ENCODE measurements at places on chromosomes 3 and 15.

DNA sequence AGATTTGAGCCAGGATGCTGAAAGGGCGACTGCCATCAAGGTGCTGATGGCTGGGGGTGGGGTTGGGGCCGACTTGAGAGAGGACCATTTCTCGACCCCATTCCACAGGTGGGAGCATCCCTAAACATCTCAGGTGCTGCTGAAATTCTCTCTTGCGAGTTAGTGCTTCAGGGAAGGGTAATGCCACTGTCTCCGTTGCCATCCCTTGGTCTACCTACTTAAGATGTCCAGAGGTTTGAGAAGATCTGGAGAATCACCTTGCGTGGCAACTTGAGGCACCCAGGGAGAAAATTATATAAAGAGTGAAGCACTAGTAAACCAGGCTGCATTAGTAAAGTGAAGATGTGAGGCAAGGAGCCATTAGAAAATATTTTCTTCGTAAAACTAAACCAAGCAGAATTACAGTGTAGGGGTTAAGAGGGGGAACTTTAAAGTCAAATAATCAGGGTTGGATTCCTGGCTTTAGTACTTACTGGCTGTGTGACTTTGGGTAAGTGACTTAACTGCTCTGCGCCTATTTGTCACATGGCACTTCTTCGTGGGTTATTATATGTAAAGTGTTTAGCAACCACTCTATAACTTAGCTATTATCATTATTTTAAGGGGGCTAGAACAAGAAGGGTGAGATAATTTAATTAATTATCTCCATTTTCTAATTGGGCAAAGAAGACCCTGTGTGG lies 662 bp upstream of the RFTN1 start:
- no peak for DNase-seq

- peak; percentile 32 for DNase-seq
Observed at GRCh38 chr3:146067048-146067447, 93.9 kb downstream of the PLOD2 start.

- peak; percentile 20 for DNase-seq
Observed at GRCh38 chr3:171772427-171773056, 37.7 kb downstream of the PLD1 start.

GRCh38 chr3:46663591-46664135 lies 29.8 kb downstream of the ALS2CL start:
- no peak for DNase-seq

DNA sequence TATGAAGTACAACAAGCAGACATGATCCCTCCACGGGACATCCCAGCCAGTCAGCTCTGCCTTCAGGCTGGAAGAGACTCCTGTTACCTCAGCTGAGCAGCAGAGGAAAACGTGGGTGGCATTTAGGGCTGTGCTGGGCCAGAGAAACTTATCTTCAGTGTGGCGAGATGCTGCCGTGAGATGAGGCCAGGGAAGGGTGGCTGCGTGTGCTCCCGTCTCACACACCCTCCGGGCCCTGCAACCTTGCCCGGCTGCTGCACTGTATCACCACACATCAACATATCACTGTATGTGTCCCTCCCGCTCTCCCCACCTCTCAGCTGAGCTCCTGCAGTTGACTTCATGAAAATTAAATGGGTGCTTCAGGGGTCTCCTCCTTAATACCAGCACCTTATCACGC lies 23.4 kb downstream of the BMF start:
- no peak for DNase-seq

DNA sequence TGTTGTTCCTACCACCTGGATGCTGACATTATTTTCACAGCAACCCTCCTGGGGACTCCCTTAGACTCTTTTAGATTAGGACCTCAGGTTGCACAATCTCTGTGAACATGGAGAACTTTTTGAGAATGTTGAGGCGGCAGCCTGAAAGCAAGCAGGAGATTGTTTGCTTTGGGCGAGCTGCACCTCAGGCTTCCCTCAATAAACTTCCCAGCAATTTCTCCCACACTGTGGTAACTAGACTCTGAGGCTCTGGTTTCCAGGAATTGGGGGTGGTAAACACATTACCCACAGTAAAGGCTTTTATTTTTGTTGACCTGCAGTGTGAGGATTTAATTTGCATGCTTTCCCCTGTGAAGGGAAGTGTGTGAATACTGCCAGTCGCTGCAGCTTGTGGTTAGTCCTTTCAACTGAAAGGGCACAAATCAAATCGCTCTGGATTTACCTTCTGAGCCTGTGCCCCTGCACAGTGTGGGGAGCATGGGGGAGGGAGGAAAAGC lies 35.2 kb upstream of the SIAH2 start:
- DNase-seq, result no peak

DNA sequence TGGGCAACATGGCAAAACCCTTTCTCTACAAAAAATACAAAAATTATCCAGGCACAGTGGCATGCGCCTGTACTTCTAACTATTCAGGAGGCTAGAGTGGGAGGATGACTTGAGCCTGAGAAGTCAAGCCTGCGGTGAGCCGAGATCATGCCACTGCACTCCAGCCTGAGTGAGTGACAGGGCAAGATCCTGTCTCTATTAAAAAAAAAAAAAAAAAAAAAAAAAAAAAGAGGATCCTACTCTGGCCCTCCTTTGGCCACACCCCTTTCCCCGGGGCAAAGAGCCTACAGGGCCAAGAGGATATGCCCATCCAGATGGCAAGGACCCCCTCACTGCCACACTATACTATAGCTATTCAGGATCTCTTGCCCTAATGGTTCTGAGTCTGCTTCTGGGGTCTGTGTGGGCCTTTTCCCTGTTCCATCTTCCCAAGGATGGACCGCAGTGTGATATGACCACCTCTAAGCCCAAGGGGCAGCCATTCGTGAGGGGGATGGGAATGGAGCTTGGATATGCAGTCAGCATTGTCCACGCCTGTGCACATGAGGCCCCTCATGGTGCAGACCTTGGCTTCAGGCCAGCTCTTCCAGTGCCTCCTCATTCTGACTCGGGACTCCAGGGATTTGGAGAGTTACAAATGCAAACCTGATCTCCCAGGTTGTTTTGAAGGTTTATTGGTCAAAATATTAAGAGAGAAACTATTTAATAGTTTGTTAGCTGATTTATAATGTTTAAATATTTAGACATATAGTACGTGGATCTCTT lies 7.3 kb downstream of the TYRO3 start:
- no peak for DNase-seq

GRCh38 chr15:31175484-31175883 lies 74.0 kb upstream of the TRPM1 start:
- no peak for DNase-seq

GRCh38 chr3:194988495-194989165 lies 282.3 kb downstream of the XXYLT1 start:
- no peak for DNase-seq

- DNase-seq, result no peak
Observed at GRCh38 chr15:49801796-49802195, 180.9 kb downstream of the DTWD1 start.

GRCh38 chr3:161212906-161213305 lies 8.2 kb upstream of the NMD3 start:
- peak; percentile 6 for DNase-seq

GRCh38 chr3:65614585-65614984 lies 424.1 kb downstream of the MAGI1 start:
- DNase-seq, result no peak

- no peak for DNase-seq
Observed at GRCh38 chr15:78317145-78317836, 17.9 kb upstream of the SKIC8 start.

DNA sequence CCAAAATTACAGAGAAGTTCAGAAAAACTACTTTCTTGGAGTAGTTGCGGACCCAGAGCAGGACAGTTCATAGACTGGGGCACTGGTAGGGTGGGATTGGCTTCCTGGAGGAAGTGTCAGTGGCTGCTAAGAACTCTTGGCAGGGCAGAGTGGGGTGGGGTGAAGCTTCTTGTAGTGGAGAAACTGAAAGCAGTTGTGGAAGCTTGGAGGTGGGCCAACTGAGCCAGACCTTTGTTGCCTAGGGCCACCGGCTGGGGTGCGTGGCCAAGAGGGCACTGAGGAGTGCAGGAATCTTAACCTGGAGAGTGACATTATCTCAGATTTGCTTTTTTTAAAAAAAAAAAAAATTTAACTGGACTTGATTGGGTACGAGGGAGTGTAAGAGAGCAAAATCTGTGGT lies 3.1 kb downstream of the KAT2B start:
- peak; percentile 32 for DNase-seq

- no peak for DNase-seq
Observed at GRCh38 chr3:49653621-49654020, 20.5 kb upstream of the APEH start.

DNA sequence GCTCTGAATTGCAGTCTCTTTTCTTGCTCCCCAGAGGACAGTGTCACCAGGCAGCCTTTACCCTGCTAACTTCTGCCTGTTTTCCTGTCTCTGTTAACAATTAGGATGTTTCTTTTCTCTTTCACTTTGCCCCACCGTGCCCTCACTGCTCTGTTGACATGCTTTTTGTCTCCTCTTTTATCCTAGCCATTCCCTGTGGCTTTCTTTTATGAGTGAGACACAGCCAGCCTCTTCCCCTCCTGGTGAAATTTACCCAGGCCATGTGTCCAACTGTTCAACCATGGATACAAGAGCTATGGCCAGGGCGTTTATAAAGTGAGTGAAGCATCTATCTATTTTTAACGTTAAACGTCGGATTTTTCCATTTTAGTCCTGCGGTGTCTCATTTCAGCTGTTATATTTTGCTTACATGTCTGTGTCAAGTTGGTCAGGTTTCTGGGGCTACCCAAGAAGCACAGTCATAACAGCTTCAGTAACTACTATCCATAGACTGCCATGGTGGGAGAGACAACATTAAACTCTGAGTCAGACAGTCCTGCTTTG lies 443.2 kb upstream of the AZI2 start:
- DNase-seq, result no peak

DNA sequence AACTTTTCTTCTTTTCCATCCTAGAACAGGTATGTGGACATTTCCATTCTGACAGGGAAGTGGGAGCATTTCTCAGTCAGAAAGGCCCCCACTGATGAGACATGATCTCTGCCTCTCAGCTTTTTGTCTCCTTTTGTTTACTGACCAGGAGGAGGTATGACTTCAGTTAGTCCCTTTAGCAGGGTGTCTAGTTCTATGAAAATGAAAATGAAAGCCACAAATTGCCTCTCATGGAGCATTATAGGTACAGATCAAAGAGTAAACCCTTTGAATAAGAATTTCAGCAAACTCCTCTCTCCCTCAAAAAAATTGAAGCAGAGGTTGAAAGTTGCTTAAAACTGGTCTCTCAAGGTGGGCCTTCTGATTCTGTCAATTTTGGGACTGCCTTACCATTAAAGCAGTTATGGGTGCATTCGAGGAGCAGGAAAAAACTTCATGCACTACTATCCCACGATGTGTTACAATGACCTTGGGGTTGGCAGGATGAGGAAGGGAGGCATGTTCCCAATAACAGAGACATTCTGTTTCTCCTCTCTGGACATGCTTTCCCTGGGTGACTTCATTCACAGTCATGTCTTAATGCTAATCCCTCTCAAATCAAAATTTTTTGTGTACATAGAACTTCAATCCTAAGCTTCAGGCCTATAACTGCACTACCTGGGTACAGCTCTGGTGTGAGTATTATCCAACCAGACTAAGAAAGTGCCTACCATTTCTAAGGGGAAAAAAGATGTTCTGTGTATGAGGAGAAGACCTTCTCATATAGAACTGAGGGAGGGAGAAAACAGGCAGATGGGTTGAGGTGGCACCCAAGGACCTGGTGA lies 50.6 kb upstream of the TBC1D23 start:
- DNase-seq, result no peak

- peak; percentile 82 for DNase-seq
Observed at GRCh38 chr3:129627350-129628168, 21.1 kb upstream of the PLXND1 start.

GRCh38 chr3:113832477-113833164 lies 6.0 kb upstream of the GRAMD1C start:
- no peak for DNase-seq

- no peak for DNase-seq
Observed at GRCh38 chr15:22955544-22956119, 24.5 kb downstream of the CYFIP1 start.

DNA sequence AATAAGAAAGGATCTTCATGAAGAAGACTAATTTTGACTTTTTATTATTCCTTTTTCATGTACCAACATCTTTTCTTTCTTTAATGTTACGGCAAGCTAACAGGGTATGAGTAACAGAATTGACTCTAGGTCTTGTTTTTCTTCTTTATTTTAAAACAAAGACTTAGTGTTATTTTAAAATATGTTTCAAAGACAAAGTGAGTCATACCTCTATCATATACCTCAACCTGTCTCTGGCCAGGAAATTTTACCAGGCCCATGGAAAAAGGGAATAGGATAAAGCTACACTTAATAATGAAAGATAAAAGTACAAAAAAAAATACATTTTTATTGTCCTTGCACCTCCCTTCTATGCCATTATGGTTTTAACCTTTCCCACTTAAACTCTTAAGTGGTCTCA lies 57.4 kb downstream of the ZNF148 start:
- DNase-seq, result no peak

GRCh38 chr3:36211652-36211999 lies 168.7 kb upstream of the STAC start:
- DNase-seq, result no peak

DNA sequence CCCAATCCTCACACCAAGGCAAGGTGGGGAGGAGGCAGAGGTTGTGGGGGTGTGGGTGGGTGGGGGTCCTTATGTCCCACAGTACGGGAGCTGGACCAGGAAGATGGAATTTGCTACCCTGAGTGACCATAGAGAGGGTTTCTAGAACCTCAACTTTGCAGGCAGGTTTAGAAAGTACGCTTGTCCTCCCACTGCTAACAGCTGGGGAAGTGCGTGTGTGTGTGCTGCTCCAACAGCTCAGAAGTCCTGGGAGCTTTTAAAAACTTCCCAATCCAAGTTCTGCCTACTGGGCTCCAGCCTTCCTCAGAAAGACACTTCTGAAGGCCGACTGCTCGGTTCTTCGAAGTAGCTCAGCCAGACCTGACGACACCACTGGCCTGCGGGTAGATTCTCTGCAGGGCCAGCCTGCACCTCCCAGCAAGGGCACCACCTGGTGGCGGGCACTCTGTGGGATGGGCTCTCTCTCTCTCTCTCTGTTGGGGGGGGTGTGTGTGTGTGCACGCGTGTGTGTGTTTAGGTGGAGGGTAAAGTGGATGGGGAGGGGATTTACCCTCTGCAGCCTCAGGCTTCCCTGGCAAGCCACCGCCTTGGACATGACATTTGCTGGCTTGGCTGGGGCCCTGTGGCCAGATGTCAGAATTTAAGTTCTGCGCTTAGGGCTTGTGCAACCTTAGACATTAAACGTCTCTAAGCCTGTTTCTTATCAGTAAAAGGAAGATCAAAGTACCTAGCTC lies 15.6 kb downstream of the TMEM158 start:
- DNase-seq, result peak; percentile 59

DNA sequence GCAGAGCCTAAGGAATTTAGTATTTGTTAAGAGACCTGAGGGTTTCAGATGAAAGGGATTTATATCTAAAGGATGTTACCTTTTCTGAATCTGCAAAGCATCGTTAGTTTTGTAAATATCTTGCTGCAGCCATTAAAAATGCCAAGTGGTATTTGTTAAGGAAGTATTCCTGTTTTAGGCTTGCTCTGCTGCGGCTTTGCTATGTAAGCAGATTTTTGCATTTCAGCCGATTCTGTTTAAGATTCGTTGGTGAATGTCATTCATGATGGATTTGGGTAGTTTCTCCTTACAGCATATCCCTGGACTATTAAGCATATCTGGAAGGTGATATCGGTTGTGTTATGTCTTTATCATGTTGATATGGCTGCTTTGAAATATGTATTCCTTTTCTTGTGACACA lies 1.0 kb downstream of the USP8 start:
- DNase-seq, result no peak

GRCh38 chr3:112776000-112776399 lies 70.7 kb downstream of the CD200R1L start:
- DNase-seq, result peak; percentile 69

GRCh38 chr15:48059791-48060190 lies 61.0 kb upstream of the SLC24A5 start:
- DNase-seq, result no peak

GRCh38 chr3:158509891-158510290 lies 61.1 kb upstream of the MLF1 start:
- DNase-seq, result peak; percentile 72
